Activated T-cell treated with anti-CD3 and anti-CD28 coated beads for 4 hours (primary cell): ENCODE measurements at places on chromosomes 2 and 18.

DNA sequence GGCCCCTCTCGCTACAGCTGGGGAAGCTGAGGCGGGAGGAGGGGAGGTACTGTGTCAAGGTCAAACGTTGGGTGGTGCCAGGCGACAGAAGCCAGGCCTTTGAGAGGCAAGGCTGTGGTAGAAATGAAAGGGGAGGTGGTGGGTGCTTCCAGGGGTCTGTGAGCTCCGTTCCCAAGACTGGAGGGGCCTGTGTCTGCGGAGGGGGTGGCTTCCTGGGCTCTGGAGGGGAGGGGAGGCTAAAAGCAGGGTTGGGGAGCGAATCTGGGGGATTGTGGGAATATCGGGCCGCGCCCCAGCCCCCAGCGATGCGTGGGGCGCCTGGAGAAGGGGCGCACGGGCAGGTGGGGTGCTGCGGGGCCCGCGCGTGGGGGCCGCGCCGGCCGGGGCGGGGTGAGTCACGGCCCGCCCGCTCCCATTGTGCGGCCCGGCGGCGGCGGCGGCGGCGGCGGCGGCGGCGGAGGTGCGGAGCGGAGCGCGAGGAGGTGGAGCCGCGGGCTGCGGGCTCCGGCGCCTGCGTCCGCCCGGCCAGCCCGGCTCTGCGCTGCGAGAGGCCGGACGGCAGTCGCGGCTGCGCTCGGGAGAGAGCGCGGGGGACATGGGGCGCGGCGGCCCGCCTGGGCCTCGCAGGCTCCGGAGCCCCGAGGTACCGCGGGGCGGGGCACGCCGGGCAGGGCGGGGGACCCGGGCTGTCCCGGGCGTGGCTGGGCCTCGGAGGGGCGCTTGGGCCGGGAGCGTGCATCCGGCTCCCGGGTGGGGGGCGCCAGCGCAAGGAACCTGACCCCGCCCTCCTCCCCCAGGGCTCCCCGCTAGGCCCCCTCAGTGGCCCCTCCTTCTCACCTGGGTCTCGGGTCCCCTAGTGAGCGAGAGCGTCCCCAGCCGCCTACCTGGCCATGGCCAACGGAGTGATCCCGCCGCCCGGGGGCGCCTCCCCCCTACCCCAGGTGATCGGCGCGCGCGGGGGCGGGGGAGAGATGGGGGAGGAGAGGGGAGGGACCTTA is at the start of gene SLC4A3:
Gene SLC4A3 (plus strand): TSS at position 528 of the 998 bp plus-strand sequence. CDS start 363 bp downstream, at position 891.
- DNase-seq, result no peak

DNA sequence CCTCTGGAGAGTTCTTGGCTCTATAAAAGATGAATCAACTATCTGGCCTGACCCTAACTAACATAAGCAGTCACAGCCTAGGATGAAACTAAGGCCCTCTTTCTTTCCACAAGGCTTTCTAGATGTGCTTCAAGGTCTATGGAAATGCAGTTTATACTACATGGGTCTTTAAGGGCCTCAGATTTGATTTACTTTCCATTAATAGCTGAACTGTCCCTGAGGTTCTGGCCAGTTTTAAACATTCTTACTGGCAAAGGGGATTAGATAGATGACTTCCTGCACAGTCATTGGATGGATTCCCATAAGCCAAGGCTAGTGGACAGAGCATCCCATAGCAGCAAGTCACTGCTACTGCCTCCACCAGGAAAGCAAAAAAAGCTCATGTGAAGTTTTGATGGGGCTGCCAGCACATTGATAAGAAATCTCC is 38.1 kb upstream of the LCLAT1 start:
- DNase-seq, result no peak

DNA sequence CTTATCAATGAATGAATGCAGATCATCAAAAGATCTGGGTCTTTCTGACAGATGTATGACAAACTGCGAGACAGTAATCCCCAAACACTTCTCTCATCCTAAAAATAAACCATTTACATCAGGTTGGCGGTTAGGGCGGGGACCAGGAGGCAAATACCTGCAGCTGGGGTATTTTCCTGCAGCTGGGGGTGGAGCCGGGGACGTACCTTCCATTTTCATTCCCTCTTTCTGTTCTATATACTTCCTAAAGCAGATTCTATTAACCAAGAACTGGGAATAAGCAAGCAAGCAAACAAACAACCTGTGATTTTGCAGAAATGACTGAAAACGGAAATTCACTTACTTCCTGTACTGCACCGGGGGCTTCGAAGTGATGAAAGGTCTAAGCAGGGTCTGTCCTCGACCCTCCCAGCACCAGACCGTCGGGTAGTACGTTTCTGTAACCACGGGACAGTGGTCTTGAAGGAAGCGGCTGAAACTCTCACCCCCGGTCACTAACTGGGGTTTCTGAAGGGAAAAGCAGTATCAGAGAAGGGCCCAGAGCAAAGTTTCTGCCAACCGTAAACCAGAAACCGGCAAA is 1.2 kb downstream of the ABHD3 start:
- no peak for DNase-seq

DNA sequence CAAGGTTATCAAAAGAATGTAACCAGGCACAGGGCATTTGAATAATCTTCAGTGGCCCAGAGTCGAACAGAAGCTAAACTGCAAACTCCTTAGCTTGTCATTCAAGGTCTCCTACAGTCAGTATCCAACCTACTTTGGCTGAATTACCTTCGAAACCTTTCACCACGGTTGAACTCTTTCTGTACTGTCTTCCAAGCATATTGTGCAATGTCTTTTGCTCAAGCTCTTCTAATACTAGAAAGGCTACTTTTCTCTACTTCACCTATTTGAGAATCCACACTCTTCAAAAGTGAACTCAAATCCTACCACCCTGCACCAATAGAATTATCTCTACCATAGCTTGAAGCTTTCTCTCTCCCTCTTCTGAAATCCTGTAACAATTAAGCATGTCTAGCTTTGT is 142.9 kb downstream of the NR4A2 start:
- DNase-seq, result no peak

- no peak for DNase-seq
Measured at GRCh38 chr2:168691221-168691620, 111.2 kb upstream of the NOSTRIN start.

- DNase-seq, result no peak
Measured at GRCh38 chr18:3015204-3015592, 2.3 kb upstream of the LPIN2 start.

DNA sequence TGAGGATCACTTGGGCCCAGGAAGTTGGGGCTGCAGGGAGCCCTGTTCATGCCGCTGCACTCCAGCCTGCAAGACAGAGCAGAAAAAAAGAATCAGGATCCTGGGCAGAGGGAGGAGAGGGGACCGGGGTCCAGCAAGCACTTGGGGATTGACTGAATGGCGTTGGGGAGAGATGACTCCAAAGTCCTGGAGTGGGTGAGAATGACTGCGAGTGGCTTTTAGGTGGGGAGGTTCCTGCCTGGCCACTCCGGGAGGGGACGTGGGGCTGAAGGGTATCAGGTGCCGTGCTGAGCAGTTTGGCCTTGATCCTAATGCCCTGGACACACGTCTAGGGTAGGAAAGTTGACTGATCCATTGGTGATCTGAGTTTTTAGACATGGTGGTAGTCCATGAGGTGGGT is 3.5 kb upstream of the NFATC1 start:
- DNase-seq, result no peak

GRCh38 chr18:13527730-13528129 is 198.6 kb downstream of the FAM210A start:
- DNase-seq, result no peak

GRCh38 chr2:99725820-99726219 is 236.0 kb upstream of the REV1 start:
- DNase-seq, result no peak

GRCh38 chr2:8663997-8664396 is 17.9 kb upstream of the ID2 start:
- DNase-seq, result no peak

DNA sequence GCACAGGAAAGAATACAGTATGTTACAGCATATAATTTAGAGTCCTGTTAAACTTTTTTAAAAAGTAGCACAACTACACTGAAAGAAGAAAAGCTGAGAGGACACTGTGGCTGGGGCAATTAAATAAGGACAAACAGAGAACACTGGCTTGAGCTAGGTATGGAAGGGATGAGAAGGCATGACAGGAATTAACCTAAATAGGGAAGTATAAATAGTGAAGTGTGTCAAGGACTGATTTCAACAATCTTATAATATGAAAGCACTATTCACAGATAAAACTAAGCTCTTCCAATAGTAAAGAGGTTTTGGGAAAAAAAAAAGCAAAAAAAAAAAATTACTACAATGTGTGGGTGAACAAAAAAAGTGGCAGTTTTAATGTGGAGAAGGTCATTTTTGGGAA is 45.5 kb downstream of the PPP3R1 start:
- no peak for DNase-seq
